Activated CD4-positive, CD25-positive, alpha-beta regulatory T cell (primary cell): ENCODE measurements at places on chromosomes 6 and 20.

DNA sequence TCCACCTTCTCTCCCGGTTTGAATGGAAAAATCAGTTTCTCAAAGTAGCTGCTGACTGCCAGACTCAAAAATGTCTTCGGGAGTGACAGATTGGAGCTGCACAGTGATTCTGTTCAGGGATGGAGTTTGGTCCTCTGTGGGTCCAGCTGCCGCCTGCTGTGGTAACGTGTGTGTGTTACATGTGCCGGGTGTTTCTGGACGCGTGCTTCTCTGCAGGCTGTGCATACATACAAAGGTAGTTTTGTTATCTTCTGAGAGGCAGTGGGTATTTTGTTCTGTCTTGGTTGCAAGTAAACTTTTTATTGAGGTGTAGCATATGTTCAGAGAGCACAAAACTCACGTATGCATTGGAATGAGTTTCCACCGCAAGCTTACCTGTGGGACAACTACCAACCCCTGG, 41.3 kb upstream of the NAA20 start:
- no peak for DNase-seq

DNA sequence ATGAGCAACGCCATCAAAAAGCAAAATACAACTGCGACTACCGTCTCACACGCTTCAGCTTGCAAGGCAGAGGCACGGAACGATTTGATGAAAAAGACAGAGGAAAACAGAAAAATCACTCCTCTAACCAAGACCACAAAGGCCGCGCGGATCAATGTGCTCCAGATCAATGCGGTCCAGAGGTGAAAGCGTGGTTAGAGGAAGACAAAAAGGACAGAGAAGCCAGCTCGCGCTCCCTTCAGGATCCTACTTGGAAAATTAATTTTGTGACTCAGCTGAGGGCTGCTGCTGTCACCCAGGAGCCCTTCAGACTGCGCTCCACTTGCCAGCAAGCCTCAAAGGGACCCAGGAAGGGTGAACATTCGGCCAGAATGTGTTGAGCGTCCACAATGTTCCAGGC, 140.2 kb upstream of the RPS6KA2 start:
- DNase-seq: no peak

GRCh38 chr20:24461848-24462247, 7.6 kb upstream of the SYNDIG1 start:
- no peak for DNase-seq

DNA sequence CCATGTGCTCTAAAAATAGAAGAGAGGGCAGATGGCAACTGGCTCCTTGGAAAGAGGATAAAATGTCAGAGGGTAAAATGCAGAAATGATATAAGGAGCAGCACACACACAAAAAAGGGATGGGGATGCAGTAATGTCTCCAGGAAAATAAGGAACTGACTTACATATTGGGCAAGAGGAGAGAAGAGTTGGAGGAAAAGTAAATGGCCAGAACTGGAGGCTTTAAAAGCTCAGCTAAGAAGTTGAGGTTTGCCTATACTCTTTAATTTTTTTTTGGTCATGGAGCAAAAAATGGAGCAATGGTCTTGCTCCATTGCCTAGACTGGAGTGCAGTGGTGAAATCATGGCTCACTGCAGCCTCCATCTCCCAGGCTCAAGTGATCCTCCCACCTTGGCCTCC, 93.7 kb downstream of the SULF2 start:
- DNase-seq: no peak

DNA sequence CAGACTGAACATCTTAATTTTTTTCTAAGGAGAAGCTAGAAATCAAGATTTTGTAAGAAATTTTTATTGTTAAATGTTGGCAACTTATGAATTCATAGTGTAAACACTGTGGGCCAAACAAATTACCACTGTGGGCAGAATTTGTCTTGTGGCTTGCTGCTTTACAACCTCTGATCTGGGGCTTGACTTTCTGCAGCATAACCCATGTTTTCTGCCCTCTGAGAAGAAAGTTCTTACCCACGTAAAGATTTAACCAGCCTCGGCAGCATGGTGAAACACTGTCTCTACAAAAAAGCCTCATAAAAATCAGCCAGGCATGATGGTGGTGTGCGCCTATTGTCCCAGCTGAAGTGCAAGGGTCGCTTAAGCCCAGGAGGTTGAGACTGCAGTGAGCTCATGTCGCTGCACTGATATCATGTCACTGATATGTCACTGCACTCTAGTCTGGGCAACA, 12.9 kb downstream of the ITCH start:
- no peak for DNase-seq

GRCh38 chr20:56094228-56094627, 88.9 kb upstream of the CBLN4 start:
- DNase-seq: no peak

DNA sequence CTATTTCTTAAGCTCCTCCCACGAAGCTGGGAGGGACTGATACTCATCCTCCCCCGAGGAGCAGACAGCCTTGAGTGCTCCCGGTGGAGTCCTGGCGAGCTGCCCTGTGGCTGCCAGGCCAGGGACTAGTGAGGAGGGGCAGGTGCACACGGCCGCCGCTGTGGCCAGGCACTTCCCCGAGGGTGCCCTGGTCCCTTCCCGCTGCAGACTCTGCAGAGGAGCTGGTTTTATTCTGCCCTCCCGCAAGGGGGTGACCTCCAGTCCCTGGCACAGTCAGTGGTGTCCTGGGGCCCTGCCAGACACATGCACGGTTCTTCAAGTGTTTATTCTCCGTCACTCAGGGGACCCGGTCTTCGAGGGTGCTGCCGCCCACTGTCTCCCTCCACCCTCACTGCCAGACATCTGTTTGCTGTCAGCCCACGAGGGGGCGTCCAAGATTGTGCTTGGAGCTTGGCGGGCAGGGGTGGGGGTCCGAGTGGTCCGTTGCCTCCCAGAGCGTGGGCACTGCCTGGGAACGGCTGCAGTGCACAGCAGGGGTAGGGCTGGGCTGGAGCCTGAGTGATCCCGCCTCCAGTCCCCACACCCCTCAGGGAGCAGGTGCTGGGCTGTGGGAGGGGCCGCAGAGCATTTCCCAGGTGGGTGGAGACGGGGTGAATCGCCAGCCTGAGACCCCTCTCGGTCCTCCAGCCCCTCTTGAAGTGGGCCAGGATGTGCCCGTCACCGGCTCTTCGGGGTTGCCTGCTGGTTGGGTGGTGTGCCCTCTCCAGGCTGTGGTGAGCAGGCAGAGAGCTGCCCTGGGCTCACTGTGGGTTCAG, 3.1 kb upstream of the CABLES2 start:
- DNase-seq: no peak

- DNase-seq: no peak
Measured at GRCh38 chr6:16274885-16275589, 36.6 kb downstream of the GMPR start.

GRCh38 chr6:88490908-88491264, 324.7 kb upstream of the CNR1 start:
- no peak for DNase-seq
